ENCODE measurements at places on chromosomes 5 and 9. TPM values are rescaled to one million over a fixed set of nuclear protein-coding genes. Genes with fewer than 3 reads are reported as not detected.

Gene PDGFRB
- not detected for total RNA-seq

Gene FAM221B
- total RNA-seq: not detected

Gene ANKRD31
- 0.10 TPM for total RNA-seq

Gene CCIN
- total RNA-seq: 0.14 TPM

Gene POU5F2
- 0.07 TPM for total RNA-seq

Gene ANKRD33B
- total RNA-seq: 4.3 TPM

Gene NMRK1
- total RNA-seq: 20.3 TPM

Gene ZBED3
- 0.82 TPM for total RNA-seq

Gene ZNF608
- 2.3 TPM for total RNA-seq

Gene NUP188
- total RNA-seq: 55.3 TPM

Gene LIX1
- total RNA-seq: not detected

Gene SCGB3A2
- total RNA-seq: not detected

Gene PTGS1
- 3.4 TPM for total RNA-seq

Gene RFX3
- total RNA-seq: 2.5 TPM

Gene LAMC3
- not detected for total RNA-seq

Gene FAM53C
- total RNA-seq: 25.1 TPM
